ENCODE measurements at places on chromosomes 3 and 15. TPM values are rescaled to one million over a fixed set of nuclear protein-coding genes. Genes with fewer than 3 reads are reported as not detected.

DNA sequence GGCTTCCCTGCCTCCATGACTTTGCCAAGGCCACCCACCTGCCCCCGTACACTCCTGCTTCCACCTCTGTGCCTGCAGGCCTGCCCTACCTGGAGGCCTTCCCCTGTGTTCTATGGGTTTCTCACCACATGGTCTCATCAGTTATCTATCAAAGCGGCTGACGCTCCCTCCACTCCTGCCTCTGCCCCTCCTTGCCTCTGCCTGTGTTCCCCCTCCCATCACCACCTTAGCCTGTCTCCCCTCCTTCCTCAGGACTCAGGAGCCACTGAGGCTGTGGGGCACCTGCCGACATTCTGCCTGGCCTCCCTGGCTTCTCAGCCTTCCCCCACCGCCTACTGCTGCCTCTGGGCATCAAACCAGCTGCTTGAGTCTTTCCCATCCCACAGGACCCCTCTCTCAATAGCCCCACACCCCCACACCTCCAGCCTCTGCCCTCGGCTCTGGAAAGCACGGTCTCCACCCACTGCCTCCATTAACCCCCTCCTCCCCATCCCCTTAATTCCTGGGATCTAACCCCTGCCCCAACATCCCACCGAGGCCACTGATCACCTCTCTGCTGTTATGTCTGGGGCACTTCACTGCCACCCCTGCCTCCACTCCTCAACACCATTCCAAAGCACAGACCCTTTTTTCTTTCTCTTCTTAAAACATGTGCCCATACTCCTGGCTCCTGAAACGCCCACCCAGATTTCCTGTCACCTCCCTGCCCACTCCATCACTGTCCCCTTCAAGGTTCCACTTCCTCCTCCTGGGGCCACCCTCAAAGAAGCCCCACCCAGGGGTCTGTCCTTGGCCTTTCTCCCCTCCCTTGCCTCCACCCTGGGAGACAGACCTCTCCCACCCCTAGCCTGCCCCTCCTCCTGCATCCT, 24.4 kb upstream of the CYP11A1 start:
- no peak for DNase-seq

DNA sequence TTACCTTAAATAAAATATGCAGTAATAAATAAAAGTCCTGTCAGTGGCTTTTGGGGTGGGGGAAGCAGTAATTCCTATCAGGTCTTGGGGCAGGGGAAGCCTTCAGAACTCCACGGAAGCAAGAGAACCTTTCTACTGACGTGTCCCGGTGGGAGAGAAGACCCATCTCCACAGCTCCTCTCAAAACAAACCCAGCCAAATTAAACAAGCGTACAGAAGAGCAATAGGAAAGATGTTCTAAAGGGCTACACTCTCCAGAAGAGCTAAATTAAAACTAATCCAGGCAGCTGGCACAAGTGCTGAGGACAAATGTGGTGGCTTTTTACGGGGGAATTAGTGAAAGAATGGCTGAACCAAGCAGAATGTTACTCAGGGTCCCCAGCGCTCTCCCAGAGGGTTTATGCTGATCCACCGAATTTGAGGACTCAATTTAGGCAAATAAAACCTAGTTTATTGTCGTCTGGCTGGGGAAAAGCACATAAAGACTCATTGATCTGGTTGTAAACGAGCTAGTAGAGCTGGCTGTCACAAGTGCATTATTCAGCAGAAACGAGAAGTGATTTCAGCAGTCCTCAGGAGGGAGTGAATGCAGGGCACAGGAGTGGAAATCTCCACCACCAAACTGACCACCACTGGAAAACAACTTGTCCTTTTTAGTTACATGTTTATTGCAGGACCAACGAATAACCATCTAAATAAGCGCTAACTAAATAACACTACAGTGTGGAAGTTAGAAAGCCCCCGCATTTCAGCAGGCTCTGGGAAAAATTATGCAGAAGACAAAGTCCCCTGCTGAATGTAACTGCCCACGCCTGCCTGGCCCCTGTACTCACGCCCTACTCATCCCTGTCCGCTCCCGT, 13.5 kb downstream of the BFSP2 start:
- DNase-seq: peak; percentile 40

DNA sequence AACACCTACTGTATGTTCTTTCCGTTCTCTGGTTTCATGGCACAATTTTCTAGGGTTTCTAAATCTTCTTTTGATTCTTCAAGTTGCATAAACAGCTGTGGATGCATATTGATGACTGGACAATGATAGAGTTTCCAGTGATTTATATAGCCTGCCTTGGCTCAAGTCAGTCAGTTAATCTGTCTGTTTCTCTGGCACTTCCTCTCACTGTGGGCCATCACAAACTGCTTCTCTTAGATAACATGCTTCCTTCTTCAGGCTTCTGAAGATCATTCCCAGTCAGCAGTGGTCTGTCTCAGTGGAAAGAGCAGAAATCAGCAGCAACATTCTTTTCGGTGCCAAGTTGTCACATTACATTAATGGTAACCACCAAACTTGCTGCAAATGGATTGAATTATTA, 207.2 kb downstream of the RYR3 start:
- no peak for DNase-seq

- DNase-seq: no peak
Measured at GRCh38 chr3:113268942-113269341, 57.6 kb downstream of the BOC start.

GRCh38 chr15:81093961-81094360, 40.1 kb upstream of the CFAP161 start:
- no peak for DNase-seq

DNA sequence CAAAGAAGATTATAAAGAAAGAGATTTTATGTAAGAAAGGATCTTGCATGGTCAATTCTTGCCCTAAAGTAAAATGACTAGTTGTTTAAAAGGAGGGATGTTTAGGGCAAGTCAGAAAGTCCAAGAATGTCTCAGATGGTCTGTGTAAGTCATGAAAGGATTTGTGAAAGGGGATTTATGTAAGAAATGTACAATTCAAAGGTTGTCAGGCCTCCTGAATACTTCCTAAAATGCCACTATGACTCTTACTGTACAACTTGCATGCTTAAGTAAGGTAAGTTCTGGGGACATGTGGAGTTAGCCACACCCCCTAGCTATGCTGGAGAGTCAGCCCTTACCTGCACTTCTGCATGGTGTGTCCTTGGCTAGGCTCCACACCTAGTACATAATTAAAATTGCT, 328.9 kb upstream of the TGFBR2 start:
- no peak for DNase-seq

DNA sequence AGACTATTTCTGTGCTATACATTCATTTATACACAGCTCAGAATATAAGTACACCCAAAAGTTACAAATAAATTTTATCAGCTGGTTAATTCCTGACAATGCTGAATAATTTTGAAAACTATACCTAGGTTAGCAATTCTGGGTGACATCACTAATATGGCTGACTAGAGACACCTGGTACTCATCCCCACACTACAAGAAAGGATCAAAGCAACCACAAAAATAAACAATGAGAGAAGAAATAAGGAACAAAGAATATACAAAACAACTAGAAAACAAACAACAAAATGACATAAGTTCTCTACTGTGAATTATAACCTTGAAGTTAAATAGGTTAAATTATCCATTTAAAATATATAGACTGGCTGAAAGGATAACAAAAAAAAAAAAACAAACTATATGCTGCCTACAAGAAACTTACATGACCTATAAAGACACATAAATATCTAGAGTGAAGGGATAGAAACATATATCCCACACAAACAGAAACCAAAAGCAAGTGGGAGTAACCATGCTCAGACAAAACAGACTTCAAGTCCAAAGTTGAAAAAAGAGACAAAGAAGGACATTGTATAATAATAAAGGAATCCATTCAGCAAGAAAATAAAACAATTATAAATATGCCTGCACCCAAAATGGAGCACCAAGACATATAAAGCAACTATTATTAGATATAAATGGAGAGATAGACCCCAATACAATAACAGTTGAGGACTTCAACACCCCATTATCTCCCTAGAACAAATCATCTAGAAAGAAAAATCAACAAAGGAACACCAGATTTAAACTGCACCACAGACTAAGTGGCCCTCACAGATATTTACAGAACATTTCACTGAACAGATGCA, 57.8 kb downstream of the IMPG2 start:
- peak; percentile 13 for DNase-seq

The NPAP1 gene
- not detected for total RNA-seq

DNA sequence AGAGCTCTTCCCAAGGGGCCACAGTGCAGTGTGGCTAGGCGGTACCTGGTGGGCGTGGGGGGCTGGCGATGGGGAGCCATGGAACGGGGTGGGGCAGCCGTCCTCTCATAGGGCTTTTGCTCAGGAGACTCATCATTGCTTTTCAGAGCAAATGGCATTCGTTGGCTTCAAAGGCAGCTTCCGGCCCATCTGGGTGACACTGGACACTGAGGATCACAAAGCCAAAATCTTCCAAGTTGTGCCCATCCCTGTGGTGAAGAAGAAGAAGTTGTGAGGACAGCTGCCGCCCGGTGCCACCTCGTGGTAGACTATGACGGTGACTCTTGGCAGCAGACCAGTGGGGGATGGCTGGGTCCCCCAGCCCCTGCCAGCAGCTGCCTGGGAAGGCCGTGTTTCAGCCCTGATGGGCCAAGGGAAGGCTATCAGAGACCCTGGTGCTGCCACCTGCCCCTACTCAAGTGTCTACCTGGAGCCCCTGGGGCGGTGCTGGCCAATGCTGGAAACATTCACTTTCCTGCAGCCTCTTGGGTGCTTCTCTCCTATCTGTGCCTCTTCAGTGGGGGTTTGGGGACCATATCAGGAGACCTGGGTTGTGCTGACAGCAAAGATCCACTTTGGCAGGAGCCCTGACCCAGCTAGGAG, 40.8 kb downstream of the MESD start:
- DNase-seq: no peak

DNA sequence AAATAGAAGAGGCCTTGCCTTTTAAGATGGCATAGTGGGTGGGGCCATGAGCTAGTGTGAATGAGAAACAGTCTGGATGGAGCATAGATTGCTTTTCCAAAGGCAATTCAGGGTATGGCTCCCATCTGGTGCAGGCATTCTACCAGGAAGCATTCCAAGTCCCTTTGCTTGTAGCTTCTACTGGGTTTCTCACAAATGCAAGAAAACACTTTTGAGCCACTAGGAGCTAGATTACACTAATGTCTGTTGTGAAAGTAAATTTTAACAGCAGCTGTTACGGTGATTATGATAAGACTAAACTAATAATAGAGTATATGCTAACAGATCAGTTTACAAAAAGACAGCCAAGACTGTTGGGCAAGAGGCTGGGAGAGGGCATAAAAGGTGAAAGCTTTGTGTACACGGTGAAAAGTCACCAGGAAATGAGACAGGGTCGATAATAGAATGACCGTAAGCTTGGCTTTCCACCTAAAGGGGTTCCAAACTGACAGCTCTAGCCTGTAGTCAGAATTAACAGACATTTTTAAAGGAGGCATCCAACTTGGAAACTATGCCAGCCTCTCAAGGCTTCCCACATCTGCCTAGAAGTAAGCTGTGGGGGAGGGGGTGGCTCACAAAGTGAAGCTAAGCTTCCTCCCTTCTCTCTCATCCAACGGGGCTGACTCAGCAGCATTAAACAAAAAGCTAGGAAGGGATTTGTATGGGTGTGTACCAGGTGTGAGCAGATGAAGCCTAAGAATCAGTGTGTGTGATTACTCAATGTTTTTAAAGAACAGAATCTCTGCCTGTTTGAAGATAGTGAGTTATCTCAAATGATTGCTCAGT, 61.1 kb upstream of the GPD1L start:
- peak; percentile 73 for DNase-seq

The MYLK gene
- 94.7 TPM for total RNA-seq

- DNase-seq: no peak
Measured at GRCh38 chr15:25092661-25093060, 137.9 kb downstream of the SNRPN start.

DNA sequence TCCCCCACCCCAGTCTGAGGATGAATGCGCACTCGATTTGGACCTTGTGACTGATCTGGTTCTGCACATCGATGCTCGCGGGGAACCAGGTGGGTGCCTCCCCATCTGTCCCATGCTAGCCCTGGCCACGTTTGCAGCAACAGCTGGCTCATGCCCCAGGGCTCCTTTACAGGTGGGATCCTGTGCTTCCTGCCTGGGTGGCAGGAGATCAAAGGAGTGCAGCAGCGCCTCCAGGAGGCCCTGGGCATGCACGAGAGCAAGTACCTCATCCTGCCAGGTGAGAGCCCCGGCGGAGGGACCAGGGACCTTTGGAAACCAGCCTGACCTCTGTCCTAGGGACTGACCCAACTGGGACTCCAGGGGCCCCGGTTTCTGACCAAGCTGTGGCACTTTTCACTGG, 44.3 kb downstream of the DHX30 start:
- DNase-seq: no peak

GRCh38 chr15:69034352-69034751, 19.9 kb downstream of the NOX5 start:
- DNase-seq: peak; percentile 93

DNA sequence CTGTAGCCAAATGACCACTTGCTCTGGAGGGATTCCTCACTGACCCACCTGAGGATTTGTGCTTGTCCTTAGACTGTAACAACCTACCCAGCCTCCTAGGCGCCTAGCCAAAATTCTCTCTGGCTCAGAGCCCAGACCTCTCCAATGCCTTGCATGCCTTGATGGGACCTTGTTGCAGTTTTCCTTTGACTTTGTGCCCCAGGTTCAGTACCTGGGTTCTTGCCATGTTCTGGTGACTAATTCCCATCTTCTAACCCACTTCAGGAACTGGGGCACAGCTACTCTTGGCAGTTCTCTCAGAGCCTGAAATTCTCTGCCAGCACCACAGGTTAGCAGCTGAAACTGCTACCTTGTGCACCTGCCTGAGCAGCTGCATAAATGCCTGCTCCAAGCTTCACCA, 27.0 kb upstream of the UBE3A start:
- no peak for DNase-seq

The SRGAP3 gene
- 2.3 TPM for total RNA-seq

All from RPMI7951 (cell line).